ENCODE measurements at places on chromosomes 4 and X.

GRCh38 chrX:123424546-123424945, 240.5 kb downstream of the GRIA3 start:
- no peaks in the 10 kb centered on the region for H3K36me3 ChIP-seq
- no peak overlapping the region for H3K4me3 ChIP-seq
- DNase-seq, result no peak
- H3K4me1 ChIP-seq, result no peaks in the 10 kb centered on the region

DNA sequence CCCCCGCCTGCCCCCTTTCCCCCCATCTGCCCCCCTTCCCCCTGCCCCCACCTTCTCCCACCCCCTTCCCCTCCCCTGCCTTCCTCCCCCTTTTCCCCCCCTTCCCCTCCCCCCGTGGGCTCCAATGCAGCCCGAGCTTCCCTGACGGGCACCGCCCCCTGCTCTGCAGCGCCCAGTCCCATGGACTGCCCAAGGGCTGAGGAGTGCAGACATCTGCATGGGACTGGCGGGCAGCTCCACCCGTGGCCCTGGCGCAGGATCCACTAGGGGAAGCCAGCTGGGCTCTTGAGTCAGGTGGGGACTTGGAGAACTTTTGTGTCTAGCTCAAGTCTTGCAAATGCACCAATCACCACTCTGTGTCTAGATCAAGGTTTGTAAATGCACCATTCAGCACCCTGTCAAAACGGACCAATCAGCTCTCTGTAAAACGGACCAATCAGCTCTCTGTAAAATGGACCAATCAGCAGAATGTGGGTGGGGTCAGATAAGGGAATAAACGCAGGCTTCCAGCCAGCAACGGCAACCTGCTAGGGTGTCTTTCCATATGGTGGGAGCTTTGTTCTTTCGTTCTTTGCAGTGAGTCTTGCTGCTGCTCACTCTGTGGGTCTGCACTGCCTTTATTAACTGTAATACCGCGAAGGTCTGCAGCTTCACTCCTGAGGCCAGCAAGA, 300.5 kb upstream of the PABPC4L start:
- no peak overlapping the region for H3K4me3 ChIP-seq
- DNase-seq, result no peak
- H3K36me3 ChIP-seq, result no peaks in the 10 kb centered on the region
- H3K4me1 ChIP-seq, result no peaks in the 10 kb centered on the region

- peaks cover 5% of the 10 kb centered on the region for H3K4me1 ChIP-seq
- peaks cover 25% of the 10 kb centered on the region for H3K27me3 ChIP-seq
- DNase-seq, result no peak
- H3K4me3 ChIP-seq, result no peak overlapping the region
- no peaks in the 10 kb centered on the region for H3K36me3 ChIP-seq
- H3K27ac ChIP-seq, result no peak overlapping the region
These were observed 16.3 kb downstream of the WDR13 start for GRCh38 chrX:48613502-48614160.

GRCh38 chr4:158750379-158750778, 18.4 kb upstream of the FNIP2 start:
- H3K27ac ChIP-seq, result no peak overlapping the region
- no peaks in the 10 kb centered on the region for H3K4me1 ChIP-seq
- H3K36me3 ChIP-seq, result no peaks in the 10 kb centered on the region
- DNase-seq, result no peak
- H3K27me3 ChIP-seq, result peaks cover 5% of the 10 kb centered on the region

DNA sequence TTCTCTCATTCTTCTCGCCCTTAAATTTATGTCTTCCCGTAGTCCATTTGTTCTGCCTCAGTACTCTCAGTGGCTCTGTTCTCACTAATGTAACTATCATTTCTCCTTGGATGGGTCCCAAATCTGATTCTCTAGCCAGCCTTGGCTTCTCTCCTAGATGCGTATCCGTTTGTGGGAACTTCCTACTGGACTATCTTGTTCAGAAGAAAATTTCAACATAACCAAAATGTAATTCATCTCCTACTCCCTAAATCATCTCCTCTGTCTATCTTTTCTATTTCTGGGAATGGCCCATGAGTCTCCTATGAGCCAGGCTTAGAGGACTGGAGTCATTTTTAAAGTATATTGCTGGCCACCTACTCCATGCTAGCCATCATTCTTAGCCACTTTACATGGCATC, 4.4 kb upstream of the C4orf36 start:
- H3K27me3 ChIP-seq, result peaks cover 9% of the 10 kb centered on the region
- peaks cover 8% of the 10 kb centered on the region for H3K4me1 ChIP-seq
- H3K4me3 ChIP-seq, result no peak overlapping the region
- DNase-seq, result no peak

DNA sequence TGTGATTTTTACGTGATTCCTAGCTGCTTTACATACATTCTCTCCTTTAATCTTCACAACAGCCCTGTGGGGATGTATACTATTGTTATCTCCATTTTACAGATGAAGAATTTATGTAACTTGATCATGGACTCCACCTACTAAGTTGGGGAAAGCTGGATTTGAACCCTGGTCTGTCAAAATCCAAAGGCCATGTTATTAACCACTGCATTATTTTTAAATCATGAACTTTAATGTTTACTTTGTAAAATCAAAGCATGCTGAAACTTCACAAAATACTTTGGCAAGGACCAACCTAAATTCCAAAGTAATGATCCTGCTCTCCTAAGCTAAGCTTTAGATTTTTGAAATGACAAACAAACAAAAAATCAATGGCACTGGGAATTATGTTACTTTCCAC, 26.1 kb downstream of the FAM47E start:
- H3K27me3 ChIP-seq, result peaks cover 27% of the 10 kb centered on the region
- no peak for DNase-seq
- H3K36me3 ChIP-seq, result no peaks in the 10 kb centered on the region
- no peaks in the 10 kb centered on the region for H3K4me1 ChIP-seq
- H3K4me3 ChIP-seq, result no peak overlapping the region

DNA sequence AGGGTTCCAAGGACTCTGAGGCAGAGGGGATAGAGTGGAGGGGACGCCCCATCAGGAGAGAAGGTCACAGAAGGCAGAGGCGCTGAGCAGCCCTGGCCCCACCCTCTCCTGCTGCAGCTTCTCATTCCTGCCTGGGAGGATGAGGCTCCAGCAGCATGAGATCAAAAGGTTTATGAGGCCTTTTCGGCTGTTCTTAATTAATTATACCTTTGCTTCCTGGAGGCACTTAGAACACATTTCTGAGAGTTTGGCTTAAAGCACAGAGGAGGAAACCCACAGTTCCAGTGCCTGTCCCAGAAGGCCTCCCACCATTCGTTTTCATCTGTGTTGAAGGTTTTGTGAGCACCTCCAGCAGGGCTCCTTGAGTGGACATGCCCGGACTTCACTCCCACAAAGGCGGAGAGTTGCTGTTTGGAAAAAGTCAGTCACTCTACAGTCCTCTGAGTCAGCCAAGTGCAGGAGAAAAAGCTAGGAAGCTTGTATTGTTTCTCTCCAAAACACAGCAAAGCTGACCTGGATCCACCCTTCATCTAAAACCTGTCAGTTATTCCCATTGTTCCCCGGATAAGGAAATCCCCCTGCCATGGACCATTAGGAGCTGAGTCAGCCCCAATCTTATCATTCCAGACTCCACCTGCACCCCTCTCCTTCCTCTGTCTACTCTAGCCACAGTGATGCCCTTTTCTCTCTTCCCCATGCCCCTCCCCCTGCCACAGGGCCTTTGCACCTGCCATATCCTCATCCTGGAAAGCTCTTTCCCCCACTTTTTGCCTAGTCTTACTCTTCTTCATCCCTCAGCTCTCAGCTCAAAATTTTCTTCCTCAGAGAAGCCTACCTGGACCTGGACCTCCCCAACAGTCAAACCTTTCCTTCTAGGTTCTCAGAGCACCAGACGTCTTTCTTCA, 276.8 kb downstream of the FBXW7 start:
- H3K36me3 ChIP-seq, result no peaks in the 10 kb centered on the region
- no peak for DNase-seq
- peaks cover 7% of the 10 kb centered on the region for H3K4me1 ChIP-seq
- no peak overlapping the region for H3K27ac ChIP-seq

DNA sequence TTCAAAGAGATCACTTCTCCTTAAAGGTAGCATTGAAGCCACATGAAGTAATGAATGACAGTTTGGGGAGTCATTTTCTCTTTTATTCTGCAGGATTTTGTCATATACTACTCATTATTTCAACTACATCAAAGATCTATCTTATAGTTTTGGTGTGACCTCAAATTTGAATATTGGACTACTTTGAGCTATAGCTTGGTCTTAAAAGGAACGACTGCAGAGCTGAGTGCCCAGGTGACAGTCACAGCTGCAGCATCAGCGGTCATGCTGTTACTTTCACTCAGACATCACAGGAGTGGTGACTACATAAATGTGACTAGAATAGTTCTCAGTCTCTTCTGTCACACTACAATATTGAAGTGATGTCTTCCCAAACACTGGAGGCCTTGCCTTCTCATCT, 10.7 kb upstream of the SPCS3 start:
- H3K27ac ChIP-seq, result no peak overlapping the region
- H3K27me3 ChIP-seq, result peaks cover 31% of the 10 kb centered on the region
- H3K36me3 ChIP-seq, result no peaks in the 10 kb centered on the region
- no peak overlapping the region for H3K4me3 ChIP-seq
- no peaks in the 10 kb centered on the region for H3K4me1 ChIP-seq
- no peak for DNase-seq

GRCh38 chrX:100356351-100356896, 53.6 kb downstream of the PCDH19 start:
- no peak overlapping the region for H3K4me3 ChIP-seq
- H3K27ac ChIP-seq, result no peak overlapping the region
- no peak for DNase-seq
- H3K27me3 ChIP-seq, result peaks cover 29% of the 10 kb centered on the region

GRCh38 chrX:21885568-21885967, 29.8 kb downstream of the YY2 start:
- no peaks in the 10 kb centered on the region for H3K27me3 ChIP-seq
- H3K4me3 ChIP-seq, result no peak overlapping the region
- no peaks in the 10 kb centered on the region for H3K4me1 ChIP-seq
- H3K36me3 ChIP-seq, result no peaks in the 10 kb centered on the region
- DNase-seq, result no peak

DNA sequence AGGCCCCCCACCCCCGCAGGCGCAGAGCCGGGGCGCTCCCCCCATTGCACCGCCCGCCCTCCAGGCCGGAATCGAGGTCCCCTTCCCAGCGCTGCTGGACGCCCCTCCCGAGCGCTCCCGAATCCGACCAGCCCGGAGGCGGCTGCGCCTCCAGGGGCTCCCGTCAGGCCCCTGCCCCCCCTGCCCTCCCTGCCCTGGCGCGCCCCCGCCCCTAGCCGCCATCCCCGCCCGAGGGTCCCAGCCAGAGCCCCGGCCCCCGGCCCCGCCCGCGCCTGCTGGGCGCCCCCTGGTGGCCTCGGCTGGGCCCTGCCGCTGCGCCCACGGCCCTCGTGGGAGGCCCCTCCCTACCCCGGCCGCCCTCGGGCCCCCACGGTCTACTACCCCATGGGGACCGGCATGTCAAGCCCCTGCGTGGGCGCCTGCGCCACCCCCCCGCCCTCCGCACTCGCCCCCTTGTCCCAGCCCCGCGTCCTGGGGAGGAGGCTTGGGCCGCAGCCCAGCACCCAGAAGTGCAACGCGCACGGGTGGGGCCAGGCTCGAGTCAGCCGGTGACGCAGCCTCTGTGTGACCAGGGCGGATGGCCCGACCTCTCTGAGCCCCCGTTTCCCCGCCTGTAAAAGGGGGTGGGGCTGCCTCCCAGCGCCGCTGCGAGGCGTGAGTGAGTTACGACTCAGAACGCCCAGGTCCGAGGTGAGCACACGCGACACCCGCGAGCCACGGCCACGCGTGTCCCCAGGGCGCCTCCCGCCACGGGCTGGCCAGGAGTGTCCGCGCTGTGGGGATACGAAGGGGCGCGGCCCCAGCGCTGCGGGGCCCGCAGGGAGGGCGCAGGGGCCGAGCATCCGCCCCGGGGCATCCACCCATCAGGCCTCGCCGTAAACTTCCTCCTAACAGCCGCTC, 104.9 kb downstream of the FAM53A start:
- no peaks in the 10 kb centered on the region for H3K36me3 ChIP-seq
- peak overlapping the region; percentile 86 for H3K4me3 ChIP-seq
- peak; percentile 86 for DNase-seq
- H3K27ac ChIP-seq, result no peak overlapping the region

- H3K27me3 ChIP-seq, result no peaks in the 10 kb centered on the region
- H3K36me3 ChIP-seq, result no peaks in the 10 kb centered on the region
- DNase-seq, result no peak
- peaks cover 6% of the 10 kb centered on the region for H3K4me1 ChIP-seq
- H3K4me3 ChIP-seq, result peak overlapping the region; percentile 31
These were observed 36.3 kb upstream of the REST start for GRCh38 chr4:56871371-56871866.

GRCh38 chrX:96474029-96474740, 210.5 kb upstream of the DIAPH2 start:
- no peak for DNase-seq
- H3K27me3 ChIP-seq, result peaks cover 13% of the 10 kb centered on the region
- no peak overlapping the region for H3K27ac ChIP-seq
- H3K36me3 ChIP-seq, result no peaks in the 10 kb centered on the region

- peaks cover 11% of the 10 kb centered on the region for H3K27me3 ChIP-seq
- no peaks in the 10 kb centered on the region for H3K36me3 ChIP-seq
- peaks cover 18% of the 10 kb centered on the region for H3K4me1 ChIP-seq
- no peak overlapping the region for H3K27ac ChIP-seq
These were observed 5.3 kb upstream of the IDS start for GRCh38 chrX:149510386-149510785.

GRCh38 chrX:28888416-28888815, 301.2 kb downstream of the IL1RAPL1 start:
- no peak for DNase-seq
- no peaks in the 10 kb centered on the region for H3K36me3 ChIP-seq
- no peaks in the 10 kb centered on the region for H3K27me3 ChIP-seq
- no peaks in the 10 kb centered on the region for H3K4me1 ChIP-seq

DNA sequence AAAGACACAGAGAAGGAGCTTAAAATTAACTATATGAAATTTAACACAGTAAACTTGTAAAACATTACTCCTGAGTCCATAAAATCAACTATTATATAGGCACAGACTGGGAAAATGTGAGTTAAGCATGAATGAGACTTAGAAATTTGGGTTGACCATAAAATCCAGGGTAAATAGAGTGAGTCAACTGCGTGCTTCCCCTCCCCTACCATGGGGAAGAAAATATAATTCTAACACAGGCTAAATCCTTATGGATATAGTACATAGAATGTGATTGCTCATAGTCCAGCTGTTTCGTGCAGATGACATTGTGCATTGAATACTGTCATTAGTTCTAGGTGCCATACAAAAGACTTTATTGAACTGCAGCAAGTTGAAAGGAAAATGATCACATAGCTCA, 42.2 kb downstream of the KLHL5 start:
- DNase-seq, result no peak
- H3K4me1 ChIP-seq, result no peaks in the 10 kb centered on the region
- no peaks in the 10 kb centered on the region for H3K27me3 ChIP-seq
- no peak overlapping the region for H3K27ac ChIP-seq
- peaks cover 26% of the 10 kb centered on the region for H3K36me3 ChIP-seq

DNA sequence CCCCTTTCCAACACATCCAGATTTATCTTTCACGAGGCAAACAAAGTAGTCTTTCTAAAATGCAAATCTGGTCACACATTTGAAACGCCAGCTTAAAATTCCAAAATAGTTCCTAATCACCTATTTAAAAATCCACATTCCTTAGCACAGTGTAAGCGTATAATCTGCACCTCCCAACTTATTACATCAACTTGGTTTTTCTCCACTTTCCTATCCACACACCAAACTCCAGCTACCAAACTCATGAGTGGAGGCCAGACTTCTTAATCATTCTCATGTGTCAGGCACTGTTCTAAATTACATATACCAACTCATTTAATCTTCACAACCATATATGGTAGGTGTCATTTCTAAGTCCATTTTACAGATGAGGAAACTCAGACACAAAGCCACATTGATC, 33.8 kb downstream of the ENOX2 start:
- H3K36me3 ChIP-seq, result peaks cover 2% of the 10 kb centered on the region
- DNase-seq, result no peak
- no peak overlapping the region for H3K4me3 ChIP-seq
- H3K4me1 ChIP-seq, result no peaks in the 10 kb centered on the region
- no peak overlapping the region for H3K27ac ChIP-seq
